ENCODE measurements at places on chromosomes 2 and 18.
A peak's percentile ranks its signal among the peaks of the same experiment; 100 is the strongest.

- no peak for DNase-seq
These were observed 73.8 kb downstream of the CLHC1 start for GRCh38 chr2:55158111-55158814.

DNA sequence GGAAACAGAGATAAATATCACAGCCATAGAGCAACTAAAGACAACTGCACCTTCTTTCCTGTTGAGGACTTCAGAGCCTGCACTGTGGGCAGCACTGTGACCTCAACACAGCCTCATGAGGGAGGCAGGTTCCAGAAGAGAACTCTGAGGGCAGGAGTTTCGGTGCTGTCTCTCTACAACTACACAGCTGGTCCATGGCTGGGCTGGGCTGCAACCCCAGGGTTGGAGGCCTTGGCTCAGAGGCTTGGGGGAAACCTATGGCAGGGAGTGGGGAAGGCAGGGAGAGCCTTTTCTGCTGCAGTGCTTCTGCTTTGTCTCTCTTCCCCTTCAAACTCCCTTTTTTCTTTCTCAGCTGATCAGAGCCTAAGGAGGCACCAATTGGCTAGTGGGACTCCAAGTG lies 66.5 kb downstream of the MRO start:
- no peak for DNase-seq

DNA sequence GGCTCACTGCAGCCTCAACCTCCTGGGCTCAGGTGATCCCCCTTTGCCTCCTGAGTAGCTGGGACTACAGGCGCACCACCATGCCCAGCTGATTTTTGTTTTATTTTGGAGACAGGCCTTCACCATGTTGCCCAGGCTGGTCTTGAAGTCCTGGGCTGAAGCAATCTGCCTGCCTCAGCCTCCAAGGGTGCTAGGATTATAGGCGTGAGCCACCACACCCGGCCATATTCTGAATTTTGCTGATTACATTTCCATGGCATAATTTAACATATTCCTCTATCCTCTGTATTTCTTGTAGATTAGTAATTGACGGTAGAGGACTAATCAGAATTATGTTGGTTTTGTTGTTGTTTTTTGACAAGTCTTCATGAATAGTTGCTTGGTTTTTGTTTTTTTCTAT lies 50.6 kb downstream of the MEX3C start:
- no peak for DNase-seq

DNA sequence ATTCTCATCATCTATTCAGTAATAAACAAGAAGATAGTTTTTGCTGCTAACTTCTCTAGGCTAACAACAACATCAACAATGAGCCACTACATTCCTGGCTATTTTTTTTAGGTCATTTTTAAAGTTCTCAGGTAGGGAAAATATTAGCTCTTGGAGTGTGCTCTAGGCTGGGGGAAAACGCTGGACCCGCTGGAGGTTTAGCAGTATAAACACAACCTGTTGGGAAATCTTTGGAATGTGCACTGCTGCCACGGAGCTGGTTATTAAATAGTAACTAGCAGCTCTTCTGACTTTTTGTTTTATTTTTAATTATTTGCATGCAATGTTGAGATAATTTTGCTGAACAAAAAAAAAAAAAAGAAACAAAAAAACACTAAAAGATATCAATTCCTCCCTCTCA lies 892.1 kb upstream of the ACVR2A start:
- DNase-seq: no peak

DNA sequence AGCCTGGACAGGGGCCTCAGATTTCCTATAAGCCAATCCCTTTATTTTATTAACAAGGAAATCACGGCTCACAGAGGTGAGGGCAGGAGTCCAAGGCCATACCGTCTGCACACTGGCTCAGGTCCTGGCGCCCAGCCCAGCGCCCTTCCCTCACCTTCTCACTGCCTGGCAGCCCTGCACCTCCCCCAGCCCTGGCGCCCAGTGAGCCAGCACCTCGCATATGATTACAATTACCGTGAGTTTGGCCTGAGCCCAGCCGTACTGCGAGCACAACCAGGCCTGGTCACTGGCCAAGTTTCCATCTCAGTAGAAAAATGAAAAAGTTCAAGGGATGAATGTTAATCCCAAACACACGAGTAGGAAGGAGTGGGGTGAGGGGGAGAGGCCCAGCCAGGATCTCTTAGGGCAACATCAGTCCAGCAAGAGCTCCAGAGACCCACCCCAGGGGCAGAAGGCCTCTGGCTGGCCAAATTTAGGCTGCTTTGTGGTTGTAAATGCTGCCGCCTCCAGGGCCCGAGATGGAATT lies 68.4 kb downstream of the MCFD2 start:
- peak; percentile 83 for DNase-seq

GRCh38 chr18:40812981-40813515 lies 1142.0 kb upstream of the PIK3C3 start:
- no peak for DNase-seq

DNA sequence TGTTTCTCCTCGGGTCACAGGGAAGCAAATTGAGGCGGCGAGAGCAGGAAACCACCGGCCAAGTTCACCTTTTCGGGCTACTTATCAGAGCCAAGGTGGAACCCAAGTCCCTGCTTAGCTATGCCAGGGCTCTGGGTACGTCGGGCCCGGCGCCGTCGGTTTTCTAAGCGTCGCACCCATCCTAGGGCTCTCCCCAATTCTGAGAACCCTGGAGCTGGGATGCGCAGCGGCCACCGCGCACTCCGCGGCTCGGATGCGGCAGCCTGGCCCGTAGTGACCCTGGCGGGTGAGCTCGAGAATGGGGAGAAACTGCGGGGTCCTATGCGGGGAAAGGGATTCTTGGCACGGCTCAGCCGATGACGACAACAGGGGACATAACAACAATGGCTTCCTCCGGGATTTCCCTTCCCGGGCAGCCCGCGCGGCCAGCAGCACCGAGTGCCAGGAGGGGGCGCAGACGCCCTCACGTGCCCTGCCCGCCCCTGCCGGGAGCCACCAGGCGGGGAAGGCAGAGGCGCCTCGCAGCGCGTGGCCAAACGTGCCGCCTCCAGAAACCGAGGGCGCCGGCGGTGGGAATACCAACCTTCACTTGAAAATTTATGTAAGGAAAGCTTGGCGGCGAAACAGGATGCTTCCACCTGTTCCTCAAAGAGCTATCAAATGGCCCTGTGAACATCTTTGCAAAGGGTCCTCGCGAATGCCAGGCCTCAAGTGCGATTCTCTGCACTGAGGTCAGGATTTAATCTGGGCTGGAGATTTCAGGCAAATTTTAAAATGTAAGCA lies 2.1 kb upstream of the SLC30A3 start:
- no peak for DNase-seq

GRCh38 chr2:98730707-98731040 lies 258 bp downstream of the MGAT4A start:
- no peak for DNase-seq

- DNase-seq: no peak
These were observed 1453.9 kb upstream of the NXPH2 start for GRCh38 chr2:140234116-140234515.

- DNase-seq: no peak
These were observed 5.3 kb downstream of the ZEB2 start for GRCh38 chr2:144514616-144515091.

DNA sequence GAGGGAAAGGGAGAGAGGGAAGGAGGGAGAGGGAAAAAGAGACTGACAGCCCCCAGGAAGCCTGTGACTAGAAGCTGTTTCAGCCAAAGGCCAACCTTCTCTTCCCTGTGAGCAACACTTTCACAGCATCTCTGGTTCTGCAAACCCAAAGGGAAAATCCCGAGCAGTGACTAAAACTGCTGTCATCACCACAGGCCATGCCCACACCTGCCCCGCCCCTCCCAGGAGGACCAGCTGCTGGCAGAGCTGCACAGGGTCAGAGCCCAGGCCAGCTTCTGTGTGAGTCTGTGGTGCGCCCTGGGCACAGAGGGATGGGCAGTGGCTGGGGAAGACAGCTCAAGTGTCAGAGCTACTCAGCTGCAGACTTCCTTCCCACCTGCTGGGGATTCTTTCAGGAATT lies 64.9 kb upstream of the OTOS start:
- DNase-seq: peak; percentile 18

DNA sequence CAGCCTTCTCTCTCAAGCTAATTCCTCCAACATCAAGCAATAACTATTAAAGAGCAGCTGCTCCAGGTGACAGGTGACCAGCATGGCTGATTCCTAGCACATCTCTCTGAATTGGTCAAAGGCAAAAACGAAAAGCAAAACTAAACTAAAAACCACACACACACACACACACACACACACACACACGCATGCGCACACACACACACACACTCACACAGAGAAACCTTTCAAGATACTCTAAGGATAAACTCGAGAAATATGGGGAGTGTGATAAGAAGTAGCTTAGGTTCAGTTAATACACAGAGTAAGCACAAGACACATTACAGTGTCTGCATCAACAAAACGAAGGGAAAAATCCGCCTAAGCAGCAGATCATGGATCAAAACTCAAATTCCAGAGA lies 74.5 kb upstream of the FZD7 start:
- no peak for DNase-seq

DNA sequence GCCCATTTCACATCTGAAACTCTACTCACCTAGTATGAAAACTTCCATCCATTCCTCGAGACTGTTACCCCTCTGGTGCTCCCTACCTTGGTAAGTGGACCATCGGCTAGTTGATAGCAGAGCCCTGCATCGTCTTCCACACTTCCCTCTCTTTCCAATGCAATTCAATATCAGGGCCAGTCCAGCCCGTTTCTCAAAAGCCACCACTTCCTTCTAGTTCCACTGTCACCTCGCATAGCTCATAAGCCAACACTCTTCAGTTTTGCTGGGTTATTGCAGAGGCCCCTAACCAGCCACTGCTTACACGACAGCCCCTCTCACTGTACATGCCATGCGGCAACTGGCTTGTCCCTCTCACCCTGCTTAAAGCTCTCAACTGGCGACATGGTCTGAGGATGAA lies 10.2 kb upstream of the ZNF407 start:
- no peak for DNase-seq

- DNase-seq: no peak
These were observed 56.2 kb downstream of the BCL2L11 start for GRCh38 chr2:111176867-111177266.

- DNase-seq: no peak
These were observed 224.2 kb downstream of the ALK start for GRCh38 chr2:29697181-29697580.

DNA sequence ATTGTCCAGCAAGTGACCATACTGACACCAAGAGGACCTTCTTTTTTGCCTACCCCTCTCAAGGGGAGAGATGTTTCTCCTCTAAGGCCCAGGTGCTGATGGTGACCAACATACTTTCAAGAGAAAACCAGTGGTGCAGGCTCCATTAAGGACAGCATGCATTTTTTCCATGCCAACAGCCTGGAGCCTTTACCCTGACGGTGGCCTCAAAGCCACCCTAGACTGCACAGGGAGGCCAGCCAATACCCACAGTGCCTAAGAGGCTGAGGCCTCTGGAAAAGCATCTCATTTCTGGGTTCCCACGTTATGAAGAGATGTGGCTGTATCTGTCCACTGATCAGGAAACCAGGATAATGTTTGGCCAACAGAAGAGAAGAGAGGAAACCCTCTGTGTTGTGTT lies 19.3 kb downstream of the SPRED2 start:
- DNase-seq: no peak

- peak; percentile 54 for DNase-seq
These were observed 77.4 kb downstream of the LRRFIP1 start for GRCh38 chr2:237704501-237705434.

GRCh38 chr2:223753940-223754339 lies 83.4 kb downstream of the AP1S3 start:
- DNase-seq: no peak

- no peak for DNase-seq
These were observed 289.9 kb downstream of the NDUFA10 start for GRCh38 chr2:239735131-239735828.

DNA sequence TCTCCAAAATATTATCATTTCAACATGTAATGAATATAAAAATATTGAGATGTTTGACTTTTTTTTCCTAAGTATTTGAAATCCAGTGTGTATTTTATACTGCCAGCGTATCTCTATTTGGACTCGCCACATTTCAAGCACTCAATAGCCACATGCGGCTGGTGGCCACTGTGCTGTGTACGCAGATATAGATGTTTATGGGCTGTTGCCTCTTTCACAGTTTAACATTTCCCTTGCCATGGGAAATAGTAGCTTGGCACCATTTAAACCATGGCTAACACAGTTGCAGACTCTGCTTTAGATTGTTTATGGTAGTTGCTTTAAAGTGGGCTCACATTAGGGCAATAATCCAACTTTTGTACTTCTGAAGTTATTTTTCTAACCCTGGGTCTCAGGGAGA lies 136.6 kb upstream of the ITGB6 start:
- DNase-seq: no peak

DNA sequence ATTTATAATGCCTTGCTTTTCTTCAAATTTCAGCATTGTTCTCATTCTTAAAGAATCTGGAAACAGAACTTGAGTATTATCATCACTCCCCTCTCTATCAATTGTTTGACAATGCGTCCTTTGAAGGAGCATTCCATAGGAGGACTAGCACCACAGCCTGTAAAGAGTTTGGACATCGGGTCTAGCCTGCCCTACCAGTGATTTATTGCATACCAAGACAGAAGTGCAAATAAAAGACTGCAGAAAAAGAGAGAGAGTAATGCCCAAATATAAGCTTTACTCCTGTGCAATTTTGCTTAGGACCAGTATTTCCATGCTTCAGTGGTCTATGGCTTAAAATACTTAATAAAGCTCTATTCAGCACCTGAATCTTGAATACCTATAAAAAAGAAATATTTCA lies 55.4 kb upstream of the MAP2 start:
- DNase-seq: no peak

GRCh38 chr2:120597595-120598193 lies 138.0 kb upstream of the GLI2 start:
- no peak for DNase-seq

DNA sequence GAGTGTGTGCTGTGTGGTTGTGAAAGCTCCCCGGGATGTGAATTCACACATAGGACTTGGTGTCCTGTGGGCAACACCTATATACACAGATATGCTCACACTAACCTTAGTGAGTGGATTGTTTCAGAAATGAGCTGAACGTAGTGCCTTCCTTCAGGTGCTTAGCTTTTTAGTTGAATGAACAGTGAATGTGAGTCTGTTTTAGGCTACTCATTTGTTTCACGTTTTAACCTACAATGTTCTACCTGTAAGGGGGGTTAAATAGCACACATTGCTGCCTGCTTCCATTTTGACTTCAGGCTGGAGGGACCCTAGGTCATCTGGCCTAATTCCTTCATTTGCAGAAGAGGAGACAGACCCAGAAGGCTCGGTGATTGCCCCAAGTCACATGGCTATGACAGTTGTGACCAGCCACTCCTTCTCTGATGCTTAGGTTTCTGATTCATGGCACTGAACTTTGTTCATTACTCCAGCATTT lies 1.0 kb downstream of the PLEK start:
- DNase-seq: no peak

GRCh38 chr2:71173096-71173495 lies 42.7 kb downstream of the MPHOSPH10 start:
- DNase-seq: no peak

GRCh38 chr18:23743733-23744333 lies 54.6 kb downstream of the LAMA3 start:
- DNase-seq: no peak

DNA sequence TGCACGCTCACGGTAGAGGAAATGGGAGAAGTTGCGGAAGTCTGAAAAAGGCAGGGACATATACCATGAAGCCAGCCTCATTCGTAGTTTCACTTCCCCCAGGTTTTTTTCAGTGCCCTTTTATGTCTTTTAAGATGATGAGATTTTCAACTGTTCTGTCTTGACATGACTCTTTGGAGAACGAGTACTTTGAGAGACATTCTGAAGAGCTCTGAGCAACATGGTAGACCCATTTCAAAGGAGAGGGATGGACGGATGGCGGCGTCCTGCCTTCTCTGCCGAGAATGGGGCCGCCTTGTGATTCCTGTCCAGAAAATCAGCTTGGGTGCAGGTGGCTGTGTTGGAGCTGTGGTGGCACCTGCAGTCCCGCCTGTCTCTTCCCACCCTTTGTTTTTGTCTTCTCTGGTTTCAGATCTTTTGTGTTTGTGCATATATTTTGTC lies 41.7 kb downstream of the SH3BP4 start:
- no peak for DNase-seq
